ENCODE measurements at places on chromosomes 5 and 9.

DNA sequence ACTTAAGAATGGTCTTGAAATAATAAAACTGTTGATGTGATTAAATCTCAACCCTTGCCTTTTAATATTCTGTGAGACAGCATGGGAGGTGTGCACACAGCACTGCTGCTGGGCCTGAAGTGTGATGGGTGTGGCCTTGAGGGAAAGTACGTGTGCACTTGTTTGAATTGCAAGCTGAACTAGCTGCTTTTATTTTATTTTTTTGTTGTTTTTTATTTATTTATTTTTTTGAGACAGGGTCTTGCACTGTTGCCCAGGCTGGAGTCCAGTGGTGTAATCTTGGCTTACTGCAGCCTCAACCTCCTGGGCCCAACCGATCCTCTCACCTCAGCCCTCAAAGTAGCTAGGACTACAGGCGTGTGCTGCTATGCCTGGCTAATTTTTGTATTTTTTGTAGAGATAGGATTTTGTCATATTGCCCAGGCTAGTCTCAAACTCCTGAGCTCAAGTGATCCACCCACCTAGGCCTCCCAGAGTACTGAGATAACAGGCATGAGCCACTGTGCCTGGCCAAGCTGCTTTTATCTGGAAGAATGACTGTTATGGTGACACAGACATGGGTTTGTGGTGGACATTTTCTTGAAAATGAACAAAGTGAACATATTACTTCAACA is 58.9 kb downstream of the GPR107 start:
- no peak for DNase-seq

- no peak for DNase-seq
These were observed 60.7 kb downstream of the PRRT1B start for GRCh38 chr9:131605770-131606590.

DNA sequence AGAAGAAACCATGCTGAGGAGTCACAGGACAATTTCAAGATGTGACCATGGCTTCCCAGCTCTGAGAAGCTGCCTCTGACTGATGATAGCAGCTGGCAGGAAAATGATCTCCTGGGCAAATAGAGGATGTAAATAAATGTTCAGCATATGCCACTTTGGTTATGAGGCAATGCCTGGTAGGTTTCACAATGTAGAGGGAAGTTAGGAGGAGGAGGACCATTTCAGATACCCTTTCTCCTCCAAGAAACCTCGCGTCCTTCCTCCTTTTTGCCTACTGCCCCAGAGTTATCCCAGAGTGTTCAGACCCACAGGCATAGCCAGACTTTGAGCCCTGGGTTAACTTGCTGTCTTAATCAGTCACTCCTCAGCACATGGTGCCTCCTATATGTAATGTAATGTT is 541.6 kb upstream of the DAP start:
- DNase-seq: no peak

GRCh38 chr5:56549096-56549886 is 266.1 kb upstream of the MAP3K1 start:
- DNase-seq: no peak

- DNase-seq: no peak
These were observed 53.7 kb downstream of the RIGI start for GRCh38 chr9:32472344-32472743.

DNA sequence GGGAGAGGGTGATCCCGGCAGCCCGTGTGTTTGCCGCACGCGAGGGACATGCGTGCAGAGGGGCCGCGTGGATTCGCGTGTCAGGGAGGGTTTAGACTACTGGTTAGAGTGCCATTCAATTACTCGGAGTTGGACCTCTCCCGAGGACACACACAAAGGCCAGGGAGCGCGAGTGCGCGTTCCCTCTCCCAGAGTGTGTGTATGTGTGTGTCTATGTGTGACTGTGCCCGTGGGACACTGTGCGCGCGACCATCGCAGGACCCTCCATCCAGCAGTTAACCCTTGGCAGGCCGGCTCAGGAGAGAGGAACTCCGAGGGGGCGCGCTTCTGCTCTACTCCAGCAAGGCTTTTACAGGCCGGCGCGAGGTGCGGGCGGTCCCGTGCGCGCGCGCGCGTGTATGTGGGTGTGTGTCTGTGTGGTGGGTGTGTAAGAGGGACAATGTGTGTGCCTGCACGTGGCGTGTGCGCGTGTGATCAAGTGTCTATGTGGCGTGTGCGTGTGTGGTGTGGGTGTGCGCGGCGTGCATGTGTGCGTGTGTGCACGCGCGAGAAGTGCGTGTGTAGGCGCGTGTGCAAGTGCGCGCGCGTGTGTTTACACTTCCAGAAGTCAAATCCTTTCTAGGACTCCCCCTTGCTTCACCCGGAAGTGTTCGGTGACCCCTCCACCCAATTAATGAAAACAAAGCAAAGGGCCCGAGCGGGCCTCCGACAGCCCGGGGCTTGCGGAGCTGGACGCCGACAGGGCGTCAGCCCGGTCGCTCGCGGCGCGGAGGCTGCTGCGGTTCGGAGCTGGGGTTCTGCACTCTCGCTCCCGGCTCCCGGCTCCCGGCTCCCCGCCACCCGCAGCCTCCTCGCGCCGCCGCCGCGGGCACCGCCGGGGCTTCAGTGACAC is 75.3 kb upstream of the TBCA start:
- DNase-seq: no peak

- no peak for DNase-seq
These were observed 45.4 kb upstream of the CAST start for GRCh38 chr5:96616801-96617200.

DNA sequence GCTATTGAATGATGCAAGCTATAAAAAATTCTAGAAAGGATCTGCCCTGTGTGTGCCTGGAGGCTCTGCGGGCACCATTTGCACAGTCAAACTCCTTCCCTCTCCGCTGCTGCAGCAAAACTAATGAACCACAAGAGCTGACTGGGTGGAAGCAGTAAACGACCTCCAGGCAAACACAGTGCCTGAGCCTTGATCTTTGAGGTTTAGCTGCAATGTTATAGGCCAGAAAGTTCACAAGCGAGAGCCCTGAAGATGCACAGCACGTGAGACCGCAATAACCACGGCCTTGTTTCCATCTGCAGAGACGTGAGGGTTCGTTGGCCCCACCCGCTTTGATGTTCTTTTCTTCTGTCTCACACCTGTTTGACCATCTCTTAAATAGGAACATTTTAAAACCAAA is 69.2 kb upstream of the S1PR3 start:
- peak; percentile 32 for DNase-seq

GRCh38 chr5:131067636-131068035 is 97.4 kb downstream of the HINT1 start:
- DNase-seq: no peak

- peak; percentile 10 for DNase-seq
These were observed 617 bp downstream of the PPP6C start for GRCh38 chr9:125189011-125189360.

DNA sequence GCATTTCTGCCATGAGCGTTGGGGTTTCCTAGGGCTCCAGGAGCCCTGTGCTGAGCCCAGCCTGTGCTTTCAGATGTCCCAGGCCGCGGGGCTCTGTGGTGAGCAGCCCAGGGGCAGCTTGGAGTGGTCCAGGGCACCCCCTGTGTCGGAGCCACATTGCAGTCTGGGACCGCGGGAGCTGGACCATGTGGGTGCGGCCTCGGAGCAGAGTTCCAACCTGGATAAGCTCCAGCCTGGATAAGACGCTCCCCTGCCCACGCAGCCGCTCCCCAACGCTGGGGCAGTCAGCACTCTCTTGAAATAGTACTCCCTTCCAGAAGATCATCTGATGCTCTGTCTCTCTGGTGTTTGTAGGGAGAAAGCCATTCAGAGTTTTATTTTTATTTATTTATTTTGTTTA is 111.1 kb downstream of the WNK2 start:
- no peak for DNase-seq

DNA sequence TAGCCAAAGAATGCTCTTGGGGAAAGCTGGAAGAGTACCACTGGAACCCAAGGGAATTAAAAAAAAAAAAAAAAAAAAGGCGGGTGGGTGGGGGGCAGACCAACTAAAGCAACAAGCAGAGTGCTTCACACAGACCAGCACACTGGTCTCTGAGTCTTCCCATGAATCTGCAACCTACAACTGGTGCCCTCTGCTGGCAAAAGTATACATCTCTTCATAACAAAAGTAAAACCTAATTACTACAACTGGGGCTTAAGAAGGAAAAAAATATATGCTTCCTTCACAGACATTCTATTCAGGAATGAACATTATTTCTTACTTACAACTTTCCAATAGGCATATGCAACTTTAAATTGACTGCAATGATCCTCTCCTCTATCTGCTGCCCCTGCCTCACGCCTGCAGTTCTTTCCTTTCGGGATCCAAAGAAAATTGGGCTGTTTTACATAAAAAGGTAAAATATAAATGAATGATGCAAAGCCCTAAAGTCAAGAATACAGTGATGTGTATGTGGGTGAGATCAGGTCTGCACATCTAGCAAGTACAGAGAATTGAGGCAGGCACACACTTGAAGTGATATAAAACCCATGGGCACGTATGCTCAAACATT is 7.2 kb upstream of the KLHL3 start:
- no peak for DNase-seq

DNA sequence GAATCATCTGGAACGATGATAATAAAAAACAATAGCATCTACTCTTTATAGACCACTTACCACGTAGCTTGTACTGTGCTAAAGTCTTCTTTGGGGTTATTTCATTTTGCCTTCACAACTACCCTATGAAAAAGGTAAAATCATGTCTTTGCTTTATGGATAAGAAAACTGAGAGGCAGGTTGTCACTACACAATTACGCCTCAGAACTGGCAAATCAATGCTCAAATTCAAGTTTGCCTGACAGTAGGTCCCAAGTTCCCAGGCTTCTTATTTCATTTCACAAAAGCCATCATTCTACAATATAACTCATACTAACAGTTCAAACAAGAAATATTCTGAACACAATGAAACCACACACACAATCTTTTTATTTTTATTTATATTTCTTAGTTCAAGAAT is 258.5 kb downstream of the GABRB2 start:
- DNase-seq: no peak

DNA sequence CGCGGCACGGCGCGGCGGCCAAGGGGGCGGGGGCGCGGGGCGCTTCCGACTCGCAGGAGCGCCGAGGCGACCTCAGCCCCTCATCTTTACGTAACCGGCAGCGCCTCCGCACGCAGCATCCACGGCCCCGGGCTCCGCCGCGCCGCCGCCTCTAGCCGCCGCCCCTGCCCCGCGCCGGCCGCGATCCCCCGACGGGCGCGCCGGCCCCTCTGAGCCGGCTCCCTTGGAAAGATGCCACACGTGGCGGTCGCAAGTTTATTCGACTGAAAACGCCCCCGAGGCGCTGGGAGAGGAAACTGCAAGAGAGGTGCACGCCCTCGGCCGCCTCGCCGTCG is 1.0 kb downstream of the KLF9 start:
- DNase-seq: no peak

Data from stimulated activated CD4-positive, alpha-beta T cell treated with anti-CD3 and anti-CD28 coated beads, Interleukin-4, amount 100 ng/mL, for 48 hours (primary cell).